ENCODE measurements at places on chromosomes 3 and 15. TPM values are rescaled to one million over a fixed set of nuclear protein-coding genes. Genes with fewer than 3 reads are reported as not detected.
A peak's percentile ranks its signal among the peaks of the same experiment; 100 is the strongest.

The IL20RB gene
- 0.35 TPM for total RNA-seq

GRCh38 chr3:25781758-25782594, 1.3 kb downstream of the NGLY1 start:
- DNase-seq = no peak

DNA sequence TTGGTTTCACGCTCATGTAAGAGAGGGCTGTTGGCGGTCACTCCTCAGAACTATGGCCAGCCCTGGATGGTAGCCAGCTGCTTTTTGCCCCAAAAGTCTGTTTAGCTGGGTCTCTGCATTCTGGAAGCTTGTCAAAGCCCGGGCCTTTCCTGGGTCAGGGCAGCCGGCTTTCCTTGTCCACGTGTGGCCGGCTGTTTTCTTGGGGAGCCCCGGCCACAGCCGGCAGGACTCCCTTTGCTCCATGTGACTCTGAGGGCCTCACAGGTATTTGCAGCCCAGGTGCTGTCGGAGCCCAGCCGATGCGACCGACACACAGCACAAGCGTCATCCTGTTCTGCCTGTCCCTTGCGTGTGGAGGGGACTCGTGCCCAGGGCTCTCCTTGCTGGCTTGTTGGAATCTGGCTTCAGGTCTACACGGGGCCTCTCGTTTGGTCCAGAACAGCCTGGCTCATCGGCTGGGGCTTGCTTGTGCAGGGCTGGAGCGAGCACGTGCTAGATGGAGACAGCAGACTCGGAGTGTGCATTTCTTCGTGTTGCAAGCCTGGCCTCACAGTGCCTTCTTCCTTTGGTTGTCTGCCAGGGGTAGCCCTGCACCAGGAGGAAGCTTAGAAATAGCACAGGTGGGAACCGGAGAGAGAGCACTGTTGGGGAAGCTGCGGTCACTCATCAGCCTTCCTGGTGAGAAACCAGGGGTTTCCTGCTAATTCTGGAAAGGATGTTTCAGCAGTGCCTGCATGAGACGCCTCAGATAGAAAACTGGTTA, 51.5 kb downstream of the PGPEP1L start:
- no peak for DNase-seq

The ALDH1L1 gene
- total RNA-seq = 2.4 TPM

DNA sequence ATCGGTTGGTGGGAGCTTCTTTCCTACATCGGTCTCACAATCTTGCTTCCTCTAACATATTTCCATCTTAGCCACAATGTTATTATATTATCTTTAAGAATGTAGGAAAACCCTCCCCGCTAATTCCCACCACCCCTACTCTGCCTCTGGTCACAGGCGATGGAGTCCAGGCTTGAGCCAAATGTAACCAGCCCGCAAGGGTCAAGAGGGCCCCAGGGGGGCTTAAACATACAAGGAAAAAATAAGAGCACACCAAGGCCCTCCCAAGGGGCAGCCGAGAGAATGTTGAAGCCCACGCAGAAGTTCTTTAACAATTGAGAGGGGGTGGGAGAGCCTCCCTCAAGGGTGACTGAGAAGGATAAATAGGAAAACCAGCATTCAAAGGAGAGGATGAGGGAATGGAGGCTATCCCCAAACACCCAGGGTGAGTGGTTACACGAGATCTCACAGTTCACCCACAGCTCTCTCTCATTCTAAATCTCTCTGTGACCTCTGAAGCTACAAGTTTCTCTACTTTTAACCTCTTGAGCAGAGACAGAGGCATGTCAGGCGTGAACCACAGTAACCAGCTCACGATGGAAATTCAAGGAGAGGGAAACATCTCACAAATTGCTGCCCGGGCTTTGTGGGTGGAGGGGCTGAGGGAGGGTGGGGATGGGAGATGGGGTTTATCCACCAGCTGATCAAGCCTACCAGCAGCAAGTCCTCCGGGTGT, 31.4 kb upstream of the UACA start:
- DNase-seq = peak; percentile 72

- peak; percentile 11 for DNase-seq
Observed at GRCh38 chr3:178205740-178206139, 330.5 kb upstream of the KCNMB2 start.

DNA sequence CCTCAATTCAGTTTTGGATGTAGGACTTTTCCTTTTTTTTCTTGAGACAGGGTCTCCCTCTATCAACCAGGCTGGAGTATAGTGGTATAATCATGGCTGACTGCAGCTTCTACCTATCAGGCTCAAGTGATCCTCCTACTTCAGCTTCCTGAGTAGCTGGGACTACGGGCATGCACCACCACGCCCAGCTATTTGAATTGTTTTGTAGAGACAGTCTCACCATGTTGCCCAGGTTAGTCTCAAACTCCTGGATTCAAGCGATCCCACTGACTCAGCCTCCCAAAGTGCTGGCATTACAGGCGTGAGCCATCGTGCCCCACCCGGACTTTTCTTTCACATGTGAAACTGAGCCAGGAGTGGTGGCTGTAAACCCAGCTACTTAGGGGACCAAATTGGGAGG, 3.5 kb downstream of the RNU5B-1 start:
- DNase-seq = no peak

- peak; percentile 78 for DNase-seq
Observed at GRCh38 chr3:44648564-44649229, at the start of gene ZNF35. TSS of gene ZNF35 (plus strand) at chr3:44648732. CDS start at chr3:44651068, 2,336 bp downstream.

- no peak for DNase-seq
Observed at GRCh38 chr3:104939196-104939595, 427.5 kb upstream of the ALCAM start.

The SCN11A gene
- under 0.01 TPM for total RNA-seq

- no peak for DNase-seq
Observed at GRCh38 chr3:100407977-100408532, 6.7 kb downstream of the LNP1 start.

DNA sequence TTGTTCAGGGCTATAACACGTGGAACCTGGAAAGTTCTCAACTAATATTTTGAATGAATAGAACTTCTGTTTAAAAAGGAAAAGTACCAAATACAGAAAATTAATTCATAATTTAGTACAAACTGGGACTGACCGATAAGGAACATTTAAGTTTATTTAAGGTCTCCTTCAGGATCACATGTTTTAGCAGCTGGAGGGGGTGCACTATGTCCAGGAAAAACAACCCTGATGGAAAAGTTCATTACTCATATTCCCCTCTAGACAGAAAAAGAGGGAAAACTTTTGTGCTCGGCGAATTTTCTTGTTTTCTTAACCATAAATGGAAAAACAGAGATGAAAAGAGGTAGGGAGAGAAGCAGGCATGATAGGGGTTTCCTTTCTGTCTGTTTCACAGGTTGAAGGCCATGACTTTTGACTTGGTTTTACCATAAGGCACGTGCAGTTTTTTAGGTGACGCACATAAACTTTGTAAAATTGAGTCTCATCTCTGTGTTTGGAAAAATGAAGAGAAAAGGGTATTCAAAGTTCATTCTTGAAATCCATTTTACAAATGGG, 26.5 kb downstream of the FRMD4B start:
- no peak for DNase-seq

- DNase-seq = no peak
Observed at GRCh38 chr3:136682740-136683312, 69.4 kb downstream of the STAG1 start.

- DNase-seq = no peak
Observed at GRCh38 chr3:142839831-142840230, 49.1 kb downstream of the PCOLCE2 start.

GRCh38 chr3:52277972-52278509, 408 bp downstream of the WDR82 start:
- no peak for DNase-seq

GRCh38 chr3:66312039-66312438, 91.2 kb downstream of the SLC25A26 start:
- DNase-seq = no peak

- no peak for DNase-seq
Observed at GRCh38 chr3:11641316-11641682, 2.4 kb downstream of the VGLL4 start.

The FBXO40 gene
- not detected for total RNA-seq

- DNase-seq = no peak
Observed at GRCh38 chr15:42060477-42060763, 33.9 kb downstream of the PLA2G4D start.

DNA sequence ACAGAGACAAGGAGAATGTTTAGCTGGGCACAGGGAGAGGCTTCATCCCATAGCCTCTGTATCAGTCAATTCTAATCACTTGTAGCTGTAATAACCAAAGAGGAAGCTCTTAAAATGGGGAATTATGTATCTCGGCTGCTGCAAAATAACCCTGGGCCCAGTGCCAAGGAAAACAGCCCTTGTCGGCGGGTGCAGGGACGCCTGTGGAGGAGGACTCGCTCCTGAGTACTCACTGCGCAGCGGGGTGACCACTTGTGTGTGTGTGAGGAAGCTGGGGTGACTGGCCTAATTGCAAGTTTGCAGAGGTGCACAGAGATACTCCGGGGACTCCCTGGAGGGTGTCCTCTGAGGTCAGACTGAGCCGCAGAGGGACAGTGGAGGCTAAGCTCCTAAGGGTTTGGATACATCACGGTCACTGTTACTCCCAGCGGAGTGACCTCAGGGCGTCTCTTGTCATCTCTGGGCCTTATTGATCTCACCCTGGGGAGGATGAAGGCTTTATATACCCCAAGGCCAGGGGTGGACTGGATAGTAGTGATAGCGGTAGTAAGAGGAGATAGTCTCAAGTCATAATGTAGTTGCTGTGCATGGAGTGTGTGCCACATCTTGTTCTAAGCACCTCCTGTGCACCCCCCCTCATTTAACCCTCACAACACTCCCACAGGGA, 37.2 kb downstream of the SLC6A6 start:
- DNase-seq = no peak

DNA sequence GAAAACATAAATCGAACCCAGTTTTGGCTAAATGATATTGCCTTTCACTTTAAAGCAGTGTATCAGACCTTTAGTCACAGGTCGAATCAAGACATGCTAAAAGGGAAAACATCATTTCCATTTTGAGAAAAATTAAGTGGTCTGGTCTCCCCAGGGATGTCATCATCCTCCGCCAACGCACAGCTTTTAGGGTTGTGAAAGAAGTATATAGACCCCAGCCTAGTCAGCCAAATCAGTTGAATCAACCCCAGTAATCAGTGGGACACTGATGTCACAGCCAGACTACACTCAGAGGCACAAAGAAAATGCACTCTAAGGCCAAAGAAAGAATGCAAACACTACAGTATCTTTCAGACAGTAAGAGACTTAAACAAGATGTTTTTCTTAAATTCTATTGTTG, 187.4 kb downstream of the ZIC4 start:
- DNase-seq = no peak

DNA sequence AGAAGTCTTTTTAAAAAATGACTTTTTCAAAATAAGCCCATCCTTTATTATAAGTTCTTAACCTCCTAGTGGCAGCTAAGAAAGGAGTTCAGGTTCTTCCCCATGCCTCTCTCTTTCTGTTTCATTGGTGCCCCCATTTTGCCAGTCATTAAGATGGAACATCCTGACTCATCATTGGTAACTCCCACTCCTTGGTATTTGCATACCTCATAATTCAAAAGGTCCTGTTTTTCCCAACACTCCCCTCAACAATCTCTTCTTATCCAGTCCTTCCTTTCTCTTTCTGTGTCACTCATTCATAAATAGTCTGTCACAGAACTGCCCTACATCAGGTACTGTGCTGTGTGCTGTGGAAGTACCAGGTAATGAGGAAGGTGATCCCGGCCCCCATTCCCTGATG, 394.0 kb downstream of the FOXP1 start:
- DNase-seq = peak; percentile 37

DNA sequence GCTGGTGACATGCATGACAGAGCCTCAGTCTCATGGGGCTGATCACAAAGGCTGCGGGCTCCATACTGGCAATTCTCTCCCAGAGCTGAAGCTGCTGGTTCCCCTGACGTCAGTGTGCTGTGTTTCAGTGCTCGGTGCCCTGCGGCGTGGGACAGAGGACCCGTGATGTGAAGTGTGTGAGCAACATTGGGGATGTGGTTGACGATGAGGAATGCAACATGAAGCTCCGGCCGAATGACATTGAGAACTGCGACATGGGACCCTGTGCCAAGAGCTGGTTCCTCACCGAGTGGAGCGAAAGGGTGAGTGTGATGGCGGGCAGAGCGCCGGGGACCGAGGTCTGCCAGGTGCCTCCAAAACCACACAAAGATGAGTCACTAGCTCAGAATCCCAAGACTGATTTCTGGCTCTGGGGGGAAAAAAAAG, 62.0 kb upstream of the NR2E3 start:
- DNase-seq = peak; percentile 93

The FBLN2 gene
- 9.4 TPM for total RNA-seq

The TTBK2 gene
- 12.0 TPM for total RNA-seq

DNA sequence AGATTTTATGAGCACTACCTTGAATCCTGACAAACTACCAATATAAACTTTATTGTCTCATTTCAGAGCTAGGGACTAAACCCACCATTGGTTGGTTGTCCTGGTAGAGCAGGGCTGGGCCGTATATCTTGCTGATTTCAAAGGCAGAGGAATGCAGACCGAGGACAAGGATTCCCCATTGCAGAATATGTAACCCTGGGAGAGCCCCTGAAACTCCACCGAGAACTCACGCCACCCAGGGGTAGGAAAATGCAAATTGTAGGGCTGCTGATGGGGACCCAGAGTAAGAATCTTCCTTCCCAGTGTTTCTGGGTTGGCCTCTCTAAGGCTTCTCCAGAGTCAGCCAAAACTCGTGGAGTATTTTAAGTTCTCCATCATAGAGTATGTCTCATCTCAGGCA, 235.3 kb downstream of the ABHD5 start:
- DNase-seq = no peak

The SMCO1 gene
- not detected for total RNA-seq

- no peak for DNase-seq
Observed at GRCh38 chr15:61420546-61420945, 191.4 kb upstream of the RORA start.

DNA sequence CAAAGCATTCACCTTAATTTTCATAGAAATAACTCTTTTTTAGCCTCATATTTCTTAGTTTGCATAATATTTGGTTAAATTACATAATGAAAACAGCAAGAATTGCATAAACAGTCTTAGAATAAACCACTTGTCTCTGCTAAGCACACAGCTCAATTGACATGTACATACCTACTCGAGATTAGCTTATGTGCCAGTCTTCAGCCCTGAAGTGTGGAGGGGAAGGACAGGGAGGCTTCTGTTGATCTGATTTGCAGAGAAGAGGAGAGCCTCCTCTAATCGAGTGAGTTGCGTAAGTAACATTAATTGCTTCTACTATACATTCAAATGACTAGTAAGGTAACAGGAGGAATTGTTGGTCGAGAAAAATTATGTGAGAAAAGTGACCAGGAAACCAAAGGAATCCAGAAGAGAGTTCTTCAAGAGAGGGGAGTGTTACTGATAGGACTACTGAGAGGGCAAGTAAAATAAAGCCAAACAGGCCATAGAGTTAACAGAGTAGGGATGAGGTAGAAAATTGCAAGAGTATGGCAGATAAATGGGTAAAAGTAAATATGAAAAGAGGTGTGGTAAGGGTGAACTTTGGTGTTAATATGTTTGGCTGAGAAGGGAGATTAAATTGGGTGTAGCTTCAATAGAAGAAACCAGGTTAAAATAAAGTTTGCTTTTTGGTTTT, 7.1 kb upstream of the GOLIM4 start:
- DNase-seq = no peak

- DNase-seq = peak; percentile 56
Observed at GRCh38 chr15:40454904-40455391, 14.2 kb downstream of the BAHD1 start.

- DNase-seq = no peak
Observed at GRCh38 chr3:72077473-72078259, 292.7 kb upstream of the PROK2 start.

All from renal cortical epithelial cell (primary cell).